Renal cortex interstitium (tissue), 15 donors: ENCODE measurements at places on chromosomes 11 and 22. TPM values are rescaled to one million over a fixed set of nuclear protein-coding genes. Genes with fewer than 3 reads are reported as not detected.

PHOX2A gene
- not detected for polyA plus RNA-seq

INS gene
- not detected for polyA plus RNA-seq

TEX12 gene
- polyA plus RNA-seq = not detected

PKP3 gene
- polyA plus RNA-seq = 3.4 TPM

RIBC2 gene
- 7.7 TPM for polyA plus RNA-seq
